Activated CD4-positive, alpha-beta T cell treated with anti-CD3 and anti-CD28 coated beads for 24 hours (primary cell): ENCODE measurements at places on chromosomes 11 and 22.

GRCh38 chr11:88188251-88188931 lies 13.1 kb upstream of the RAB38 start:
- DNase-seq = no peak

GRCh38 chr22:39216143-39216490 lies 28.7 kb downstream of the PDGFB start:
- no peak for DNase-seq

DNA sequence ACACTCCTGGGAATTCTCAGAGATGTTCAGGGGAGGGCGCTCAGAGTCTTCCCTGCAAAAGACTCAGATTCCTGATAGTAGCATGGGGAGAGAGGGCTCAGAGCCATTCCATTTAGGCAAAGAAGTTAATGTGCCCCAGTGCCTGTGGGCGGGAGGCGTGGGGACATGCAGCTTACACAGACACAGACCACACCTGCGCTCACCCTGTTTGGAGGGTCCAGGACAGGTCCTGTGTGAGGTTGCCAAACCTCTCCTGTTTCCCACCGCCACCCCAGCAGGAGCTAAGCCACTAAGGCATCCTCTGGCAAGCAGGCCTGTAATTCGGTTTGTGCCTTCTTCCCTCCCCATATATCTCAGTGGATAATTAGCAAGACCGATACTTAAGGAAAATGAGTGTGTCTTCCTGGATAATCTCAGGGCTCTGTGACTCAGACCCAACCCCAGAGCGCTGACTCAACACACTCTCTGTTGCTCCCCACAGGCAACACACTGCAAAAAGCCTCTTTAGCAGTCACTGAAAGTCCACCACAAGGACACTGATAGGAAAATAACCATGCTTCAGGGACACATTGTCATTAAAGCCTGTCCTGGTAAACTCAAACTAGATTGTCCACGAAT lies 118.9 kb upstream of the LMO1 start:
- DNase-seq = no peak

- DNase-seq = no peak
Observed at GRCh38 chr11:131109257-131109656, 193.0 kb upstream of the SNX19 start.

DNA sequence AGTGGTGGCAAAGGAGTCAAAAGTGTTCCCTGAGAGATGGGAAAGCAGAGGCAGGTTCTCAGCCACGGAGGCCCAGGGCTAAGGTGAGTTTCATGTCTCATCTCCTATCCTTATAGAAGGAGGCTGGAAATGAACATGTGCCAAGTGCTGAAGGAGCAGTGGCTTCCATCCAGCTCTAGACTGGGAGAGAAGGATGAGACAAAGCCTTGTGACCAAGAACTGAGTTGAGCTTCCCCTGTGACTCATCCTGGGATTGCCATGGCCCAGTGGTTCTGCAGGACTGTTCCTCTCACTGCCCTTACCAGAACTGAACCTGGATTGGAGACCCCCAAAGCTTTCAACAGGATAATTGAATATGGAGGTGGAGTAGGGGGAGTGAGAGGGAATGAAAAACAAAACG lies 16.7 kb upstream of the OR9Q1 start:
- no peak for DNase-seq

- no peak for DNase-seq
Observed at GRCh38 chr22:46073683-46074504, 76.4 kb upstream of the PPARA start.

DNA sequence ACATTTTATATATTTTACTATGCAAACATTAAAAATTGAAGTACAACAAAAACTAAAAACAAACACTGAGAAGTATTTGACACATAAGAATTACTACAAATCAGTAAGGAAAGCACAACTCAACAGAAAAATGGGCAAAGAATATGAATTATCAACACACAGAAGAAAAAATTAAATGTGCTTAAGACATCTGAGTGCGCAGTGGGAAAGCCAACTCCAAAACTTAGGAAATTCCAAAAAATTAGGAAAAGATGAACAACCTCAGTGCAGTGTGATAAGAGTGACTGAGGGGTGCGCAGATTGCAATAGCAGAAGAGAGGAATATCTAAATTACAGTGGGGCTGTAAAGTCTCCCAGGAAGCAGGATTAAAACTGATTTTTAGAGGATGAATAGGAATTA lies 1.9 kb upstream of the TMEM41B start:
- DNase-seq = no peak

DNA sequence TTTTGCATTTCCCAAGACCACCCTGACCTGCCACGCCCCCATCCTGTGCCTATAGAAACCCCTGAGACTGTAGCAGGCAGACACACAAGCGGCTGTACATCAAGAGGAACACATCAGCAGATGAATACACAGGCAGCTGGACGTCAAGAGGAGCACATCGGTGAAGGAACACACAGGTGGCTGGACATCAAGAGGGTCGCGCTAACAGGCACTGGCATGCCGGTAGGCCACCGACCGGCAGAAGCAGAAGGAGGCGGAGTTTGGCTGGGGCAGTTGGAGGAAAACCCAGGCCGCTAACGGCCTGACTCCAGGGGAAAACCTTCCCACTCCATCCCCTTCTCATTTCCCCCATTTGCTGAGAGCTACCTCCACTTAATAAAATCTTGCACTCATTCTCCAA lies 5.4 kb upstream of the IPO7 start:
- no peak for DNase-seq

GRCh38 chr11:95790933-95791708 lies 823 bp downstream of the CEP57 start:
- DNase-seq = peak; percentile 37

DNA sequence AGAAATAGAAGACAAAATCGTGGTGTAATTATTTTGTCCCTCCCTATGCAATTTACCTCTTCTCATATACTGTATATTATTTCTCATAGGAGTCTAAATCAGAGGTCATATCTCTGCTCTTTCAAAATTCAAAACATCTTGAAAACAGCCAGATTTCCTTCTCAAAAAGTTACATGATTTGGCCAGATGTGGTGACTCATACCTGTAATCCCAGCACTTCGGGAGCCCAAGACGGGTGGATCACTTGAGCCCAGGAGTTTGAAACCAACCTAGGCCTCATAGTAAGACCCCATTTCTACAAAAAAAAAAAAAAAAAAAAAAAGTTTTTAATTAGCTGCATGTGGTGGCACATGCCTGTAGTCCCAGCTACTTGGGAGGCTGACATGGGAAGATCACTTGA lies 29.0 kb upstream of the DNAJB7 start:
- DNase-seq = no peak

GRCh38 chr11:72119198-72119597 lies 6.7 kb upstream of the ANAPC15 start:
- DNase-seq = no peak
